NCI-H187 treated with DMSO at 0.1 percent for 48 hours (cell line): ENCODE measurements at places on chromosomes 16 and 17.
A peak's percentile ranks its signal among the peaks of the same experiment; 100 is the strongest.

DNA sequence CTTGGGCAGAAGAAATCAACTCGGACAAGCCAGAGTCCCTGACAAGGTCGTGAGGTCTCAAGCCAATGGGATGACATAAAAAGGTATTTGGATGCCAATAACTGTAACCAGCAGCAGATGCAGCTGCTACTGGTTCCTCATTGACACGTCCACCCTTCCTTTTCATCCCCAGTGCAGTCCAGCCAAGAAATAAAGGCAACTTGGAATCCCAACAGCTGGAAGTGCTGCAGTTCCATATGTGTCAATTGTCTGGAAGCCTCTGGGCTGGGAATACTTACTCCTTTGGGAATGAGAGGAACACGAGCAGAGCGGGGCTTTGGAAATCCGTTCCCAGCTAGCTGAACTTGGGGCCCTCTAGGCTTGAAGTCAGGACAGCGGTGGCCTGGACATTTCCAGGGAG lies 360.4 kb upstream of the ZFHX3 start:
- no peak for DNase-seq

DNA sequence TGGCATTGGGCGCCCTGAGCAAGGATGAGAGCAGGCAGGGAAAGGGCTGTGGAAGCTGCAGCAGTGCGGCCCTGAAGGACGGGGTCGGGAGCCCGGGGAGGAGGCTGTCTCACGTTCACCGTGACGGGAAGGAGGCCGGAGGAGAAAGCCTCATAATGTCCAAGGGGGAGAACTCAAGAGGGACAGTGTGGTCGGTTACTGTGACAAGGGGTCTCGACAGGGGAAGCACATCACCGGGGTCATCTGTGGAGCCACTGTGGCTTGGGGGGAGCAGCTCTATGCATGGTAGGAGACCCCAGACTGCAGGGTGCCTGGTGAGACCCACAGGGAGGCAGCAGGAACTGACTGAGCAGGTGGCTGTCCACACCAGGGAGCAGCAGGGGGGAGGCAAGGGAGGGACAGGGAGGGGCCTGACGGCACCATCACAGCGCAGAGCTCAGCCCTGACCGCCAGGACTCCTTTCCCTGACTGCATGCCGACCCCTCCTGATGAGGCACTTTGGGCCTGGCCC lies 154.6 kb upstream of the CHMP6 start:
- no peak for DNase-seq

DNA sequence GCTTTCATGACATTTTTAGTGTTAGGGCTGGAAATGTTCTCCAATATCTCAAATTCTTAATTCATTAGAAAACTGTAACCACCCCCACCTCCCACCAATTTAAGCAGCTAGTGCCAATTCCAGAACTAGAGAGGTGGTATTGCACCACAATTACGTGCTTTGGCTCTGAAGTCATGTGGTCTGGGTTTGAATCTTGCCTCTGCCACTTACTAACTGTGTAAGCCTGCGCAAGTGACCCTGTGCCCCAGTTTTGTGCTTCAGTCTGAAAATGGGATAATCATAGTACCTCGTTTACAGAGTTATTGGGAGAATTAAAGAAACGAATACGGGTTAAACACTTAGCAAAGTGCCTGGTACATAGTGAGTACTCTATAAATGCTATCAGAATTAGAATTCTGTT lies 14.2 kb upstream of the MPHOSPH6 start:
- no peak for DNase-seq

DNA sequence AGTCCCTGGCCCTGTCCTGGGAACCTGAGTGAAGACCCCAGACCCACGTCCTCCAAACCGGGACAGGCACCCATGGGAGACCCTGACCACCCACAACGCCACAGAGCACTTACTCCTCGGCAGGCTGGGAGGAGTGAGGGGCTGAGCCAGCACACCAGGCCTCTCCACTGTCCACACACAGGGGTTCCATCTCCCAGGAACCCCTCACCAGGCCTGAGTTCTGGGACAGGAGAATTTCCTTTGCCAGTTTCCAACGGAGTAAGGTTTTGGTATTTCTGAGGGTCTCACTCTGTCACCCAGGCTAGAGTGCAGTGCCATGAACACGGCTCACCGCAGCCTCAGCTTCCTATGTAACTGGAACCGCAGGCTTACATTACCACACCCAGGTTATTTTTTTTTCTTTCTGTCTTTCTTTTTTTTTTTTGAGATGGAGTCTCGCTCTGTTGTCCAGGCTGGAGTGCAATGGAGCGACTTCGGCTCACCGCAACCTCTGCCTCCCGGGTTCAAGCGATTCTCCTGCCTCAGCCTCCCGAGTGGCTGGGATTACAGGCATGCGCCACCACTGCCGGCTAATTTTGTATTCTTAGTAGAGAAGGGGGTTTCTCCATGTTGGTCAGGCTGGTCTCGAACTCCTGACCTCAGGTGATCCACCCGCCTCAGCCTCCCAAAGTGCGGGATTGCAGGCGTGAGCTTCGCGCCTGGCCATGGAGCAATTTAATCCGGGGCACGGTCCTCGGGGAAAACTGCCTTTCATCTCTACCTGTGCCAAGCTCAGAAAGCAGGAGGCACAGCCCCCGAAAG lies 1.6 kb downstream of the PGAP6 start:
- DNase-seq, result no peak

- peak; percentile 92 for DNase-seq
Measured at GRCh38 chr17:72392056-72393010, 271.5 kb downstream of the SOX9 start.

DNA sequence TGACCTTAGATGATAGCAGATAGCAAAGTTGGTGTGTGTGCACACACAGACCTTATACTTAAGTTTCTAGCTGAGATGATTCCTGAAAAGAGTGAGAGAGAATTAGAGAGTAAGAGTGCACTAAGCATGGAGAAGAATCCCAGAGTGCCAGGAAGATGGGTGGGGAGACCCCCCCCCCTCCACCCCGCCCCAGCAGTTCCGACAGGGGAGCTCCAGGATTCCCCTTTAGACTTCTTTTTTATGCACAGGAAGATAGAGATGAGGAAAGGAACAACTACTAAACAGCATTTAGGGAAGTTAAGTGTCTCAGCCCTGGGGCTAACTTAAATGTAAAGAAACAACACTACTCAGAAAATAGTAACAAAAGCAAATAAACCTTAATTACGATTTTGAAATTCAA lies 878.0 kb upstream of the GOT2 start:
- no peak for DNase-seq

DNA sequence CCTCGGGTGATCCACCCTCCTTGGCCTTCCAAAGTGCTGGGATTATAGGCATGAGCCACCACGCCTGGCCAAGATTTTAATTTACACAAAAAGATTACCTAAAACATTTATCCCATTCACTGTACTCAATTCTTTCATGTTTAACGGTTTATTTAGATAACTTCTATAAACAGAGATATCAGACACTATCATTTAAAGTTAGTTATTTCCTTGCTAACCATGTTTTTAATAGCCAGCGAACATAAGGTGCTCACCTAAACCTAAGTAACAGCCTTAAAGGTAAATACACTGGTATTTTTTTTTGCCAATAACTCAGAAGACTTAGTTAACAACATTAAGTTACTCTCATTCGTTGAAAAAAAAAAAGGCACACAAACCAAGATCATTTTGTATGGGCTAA lies 82.0 kb upstream of the C17orf78 start:
- DNase-seq, result no peak

- DNase-seq, result no peak
Measured at GRCh38 chr17:29154516-29155226, 25.5 kb downstream of the MYO18A start.

DNA sequence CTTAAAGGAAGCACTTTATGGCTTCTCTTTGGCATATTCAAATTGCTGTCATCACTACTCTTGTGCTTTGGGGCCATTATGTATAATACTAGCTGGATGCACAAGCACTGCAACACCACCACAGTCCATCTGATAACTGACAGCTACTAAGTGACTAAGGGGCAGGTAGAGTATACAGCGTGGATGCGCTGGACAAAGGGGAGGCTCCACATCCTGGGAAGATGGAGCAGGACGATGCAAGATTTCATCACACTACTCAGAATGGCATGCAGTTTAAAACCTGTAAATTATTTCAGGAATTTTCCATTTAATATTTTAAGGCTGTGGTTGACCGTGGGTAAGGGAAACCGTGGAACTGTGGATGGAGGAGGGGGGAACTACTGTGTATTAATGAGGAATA lies 25.0 kb downstream of the MPRIP start:
- no peak for DNase-seq

DNA sequence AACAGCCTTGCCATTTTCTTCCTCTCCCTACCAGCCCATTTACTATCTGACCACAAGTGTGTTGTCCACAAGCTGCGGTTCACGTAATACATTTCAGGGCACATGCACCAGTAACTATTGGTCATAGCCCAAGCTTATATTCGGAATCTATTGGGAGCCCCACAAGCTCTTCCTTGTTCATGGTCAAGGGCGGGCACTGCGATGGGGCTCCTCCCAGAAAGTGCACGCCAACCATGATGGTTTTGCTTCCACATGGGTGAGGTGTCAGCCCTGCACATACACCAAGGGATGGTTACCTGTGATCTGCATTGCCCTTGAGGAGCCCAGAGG lies 12.1 kb downstream of the THRA start:
- DNase-seq, result no peak

DNA sequence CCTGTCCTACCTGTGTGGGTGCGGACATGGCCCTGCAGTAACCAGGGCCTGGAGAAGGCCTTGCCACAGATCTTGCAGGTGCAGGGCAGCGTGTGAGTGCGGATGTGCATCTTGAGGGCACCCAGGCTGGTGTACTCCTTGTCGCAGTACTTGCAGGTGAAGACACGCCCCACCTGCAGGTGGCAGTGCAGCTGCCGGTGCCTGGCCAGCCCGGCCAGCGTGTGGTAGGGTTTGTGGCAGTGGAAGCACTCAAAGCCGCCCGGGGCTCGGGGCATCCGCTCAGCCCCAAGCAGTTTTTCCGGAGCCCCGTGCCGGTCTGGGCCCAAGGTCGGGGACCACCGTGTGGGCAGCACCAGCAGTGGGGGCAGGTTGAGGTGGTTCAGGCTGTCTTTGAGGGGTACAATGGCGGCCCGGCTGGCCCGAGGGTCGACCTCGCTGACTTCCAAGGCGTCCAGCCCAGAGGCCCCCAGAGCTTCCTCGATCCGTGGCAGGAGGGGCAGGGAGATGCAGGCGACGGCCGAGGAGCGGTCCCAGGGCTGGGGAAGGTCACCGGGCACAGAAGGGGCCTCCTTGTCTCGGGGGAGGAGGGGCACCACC lies 5.1 kb downstream of the SNAI3 start:
- no peak for DNase-seq

DNA sequence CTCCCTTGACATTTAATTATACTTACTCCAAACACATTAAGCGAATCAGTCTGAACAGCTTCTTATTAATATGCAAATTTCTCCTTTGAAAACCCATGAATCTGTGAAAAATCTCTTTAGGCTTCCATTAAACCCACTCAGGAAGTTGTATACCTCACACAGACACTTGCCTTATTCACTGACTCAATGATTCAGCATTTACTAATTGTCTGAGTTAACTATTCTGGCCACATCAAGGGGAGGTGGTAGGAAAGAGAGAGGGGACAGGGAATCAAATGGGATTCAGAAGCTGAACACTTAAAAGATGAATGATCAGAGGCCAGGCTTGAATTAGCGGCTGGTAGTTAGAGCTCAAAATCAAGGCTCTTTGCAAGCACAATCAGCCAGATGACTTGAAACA lies 70.0 kb downstream of the HS3ST3A1 start:
- no peak for DNase-seq

- DNase-seq, result no peak
Measured at GRCh38 chr16:56607109-56607618, 1.2 kb upstream of the MT2A start.

- DNase-seq, result no peak
Measured at GRCh38 chr17:43442711-43443110, 41.1 kb upstream of the DHX8 start.

DNA sequence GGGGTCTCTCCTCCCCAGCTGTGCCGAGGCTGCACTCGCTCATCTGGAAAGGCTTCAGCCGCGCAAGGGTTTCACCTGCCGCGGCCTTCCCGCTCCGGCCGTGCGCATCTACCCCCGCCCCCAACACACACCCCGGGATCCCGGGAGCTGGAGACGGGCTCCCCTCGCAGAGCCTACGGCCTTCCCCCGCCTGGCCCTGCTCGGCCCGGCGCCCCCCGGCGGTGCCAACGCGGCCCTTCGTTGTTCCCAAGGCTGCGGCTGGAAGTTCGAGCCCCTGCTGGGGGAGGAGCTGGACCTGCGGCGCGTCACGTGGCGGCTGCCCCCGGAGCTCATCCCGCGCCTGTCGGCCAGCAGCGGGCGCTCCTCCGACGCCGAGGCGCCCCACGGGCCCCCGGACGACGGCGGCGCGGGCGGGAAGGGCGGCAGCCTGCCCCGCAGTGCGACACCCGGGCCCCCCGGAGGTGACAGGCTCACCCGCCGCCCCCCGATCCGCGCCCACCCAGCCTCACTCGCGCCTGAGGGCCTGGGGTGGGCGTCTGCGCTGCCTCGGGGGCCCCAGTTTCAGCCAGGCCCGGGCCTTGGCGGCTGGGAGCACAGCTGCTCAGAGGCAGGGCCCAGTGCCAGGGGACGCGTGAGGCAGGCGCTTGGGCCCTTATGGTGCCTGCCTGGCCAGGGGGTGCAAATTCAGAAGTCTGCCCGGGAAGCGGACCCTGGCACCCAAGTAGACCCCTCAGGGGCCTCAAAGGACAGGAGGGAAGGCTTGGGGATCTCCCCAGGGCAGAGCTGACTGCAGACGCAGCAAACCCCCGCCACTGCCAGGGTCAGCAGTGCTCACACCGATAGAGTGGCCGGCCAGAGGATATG lies 11.2 kb downstream of the GALK1 start:
- no peak for DNase-seq

DNA sequence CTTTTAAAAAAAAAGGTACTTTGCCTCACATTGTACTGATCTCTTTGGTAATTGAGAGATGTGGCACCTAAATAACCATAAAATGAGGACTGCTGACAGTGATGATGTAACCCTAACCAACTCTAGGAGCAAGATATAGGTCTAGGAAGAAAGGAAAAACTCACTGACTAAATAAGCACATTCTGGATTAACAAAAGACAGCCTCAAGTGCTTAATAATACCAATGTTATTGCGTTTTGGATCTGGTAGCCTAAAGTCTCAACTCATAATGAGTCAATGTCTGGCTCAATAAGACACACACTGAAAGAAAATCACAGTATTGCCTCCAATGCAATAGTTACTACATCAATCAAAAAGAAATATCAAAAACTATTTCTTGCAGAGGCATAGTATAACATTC lies 3.0 kb downstream of the ERN1 start:
- no peak for DNase-seq

DNA sequence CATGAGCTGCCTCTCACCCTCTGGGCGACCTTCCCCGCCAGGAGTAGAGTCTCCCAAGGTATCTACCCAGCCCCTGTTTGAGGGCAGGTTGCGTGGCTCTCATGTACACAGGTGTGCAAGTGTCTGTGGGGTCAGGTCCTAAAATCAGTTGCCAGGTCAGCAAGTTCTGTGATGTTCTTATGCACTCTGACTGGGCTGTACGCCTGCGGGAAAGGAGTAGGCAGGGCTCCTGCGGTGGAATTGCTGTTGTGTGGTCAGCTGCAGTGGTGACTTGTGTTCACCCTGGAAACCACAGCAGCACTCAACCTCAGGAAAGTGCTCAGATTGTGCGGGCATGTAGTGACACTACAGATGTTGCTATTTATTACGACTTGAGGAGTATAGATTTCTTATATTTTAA lies 19.4 kb downstream of the NARF start:
- no peak for DNase-seq
